Activated T-cell treated with anti-CD3 and anti-CD28 coated beads, Interleukin-2, amount 50 U/mL, for 48 hours (primary cell): ENCODE measurements at places on chromosomes 6 and 20.

GRCh38 chr20:53319200-53319599 is 274.4 kb downstream of the ZNF217 start:
- DNase-seq: no peak

- DNase-seq: no peak
Observed at GRCh38 chr6:23561732-23562131, 564.3 kb upstream of the NRSN1 start.

- DNase-seq: no peak
Observed at GRCh38 chr6:6270948-6271535, 49.4 kb downstream of the F13A1 start.

GRCh38 chr20:16653266-16653665 is 76.6 kb upstream of the SNRPB2 start:
- DNase-seq: no peak

GRCh38 chr6:40397287-40398033 is 189.7 kb downstream of the LRFN2 start:
- no peak for DNase-seq
